ENCODE measurements at places on chromosomes 2 and 18.

GRCh38 chr2:24228470-24228869, 53.6 kb downstream of the FAM228A start:
- DNase-seq: no peak

DNA sequence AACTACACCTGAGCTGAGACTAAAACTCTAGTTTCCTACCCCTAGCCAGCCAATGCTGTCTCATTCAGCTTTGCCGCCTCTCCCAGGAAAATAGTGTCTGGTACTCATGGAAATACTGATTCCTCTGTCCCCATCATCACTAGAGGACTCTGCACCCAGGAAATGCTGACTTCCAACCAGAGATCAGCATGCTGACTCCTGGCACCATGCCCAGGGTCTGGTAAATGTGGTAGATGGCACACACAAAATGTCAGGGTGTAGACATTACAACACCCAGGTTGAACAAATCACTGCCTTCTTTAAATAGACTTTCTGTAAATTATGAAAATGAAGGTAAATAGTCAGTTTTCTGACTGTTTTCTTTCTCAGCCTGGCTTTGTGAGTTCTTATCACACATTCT, 307.3 kb upstream of the CHAC2 start:
- peak; percentile 4 for DNase-seq

- no peak for DNase-seq
These were observed 29.2 kb upstream of the ZDBF2 start for GRCh38 chr2:206245265-206245672.

GRCh38 chr2:136863468-136863867, 98.1 kb downstream of the THSD7B start:
- no peak for DNase-seq

GRCh38 chr18:32674491-32674890, 98.3 kb downstream of the KLHL14 start:
- no peak for DNase-seq

DNA sequence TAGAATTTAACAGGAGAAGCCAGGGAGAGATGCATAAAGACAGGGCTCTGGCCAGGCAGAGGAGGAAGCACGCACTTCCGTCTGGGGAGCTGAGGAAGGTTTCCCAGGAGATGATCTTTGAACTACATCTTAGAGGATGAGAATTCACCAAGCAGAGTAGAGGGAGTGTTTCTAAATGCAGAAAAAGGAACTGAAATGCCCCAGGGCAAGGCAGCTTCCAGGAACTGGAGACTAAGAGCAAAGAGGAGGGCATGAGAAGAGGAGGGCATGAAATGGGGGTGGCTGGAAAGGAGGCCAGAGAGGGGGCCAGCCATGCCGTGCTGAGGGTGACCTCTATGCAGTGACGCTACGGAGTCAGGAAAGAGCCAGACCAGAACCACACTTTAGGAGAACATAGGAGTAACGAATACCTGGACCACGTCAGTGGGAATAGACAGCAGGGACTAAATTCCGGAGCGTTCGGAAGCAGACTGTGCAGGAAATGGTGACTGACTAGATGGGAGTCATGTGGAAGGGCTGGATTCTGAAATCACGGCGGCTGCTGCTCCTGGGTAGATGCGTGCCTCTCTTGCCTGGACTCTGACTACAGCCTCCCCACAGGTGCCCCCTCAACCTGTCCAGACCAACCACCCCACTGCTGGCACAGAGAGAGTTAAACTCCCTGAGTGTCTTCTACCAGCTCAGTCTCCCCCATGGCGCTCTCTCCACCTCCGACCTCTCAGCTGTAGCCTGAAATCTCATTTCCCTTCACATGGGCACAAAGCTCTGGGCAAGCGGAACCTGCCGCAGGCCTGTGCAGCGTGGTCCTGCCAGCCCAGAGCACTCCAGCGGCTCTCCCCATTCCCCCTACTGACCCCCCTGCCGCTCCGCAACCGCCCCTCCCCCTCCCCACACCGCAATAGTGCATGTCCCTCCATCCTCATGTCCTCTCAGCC, 87.0 kb upstream of the RTN4 start:
- DNase-seq: no peak

- DNase-seq: no peak
These were observed 26.8 kb downstream of the LAMA1 start for GRCh38 chr18:7090771-7091170.

DNA sequence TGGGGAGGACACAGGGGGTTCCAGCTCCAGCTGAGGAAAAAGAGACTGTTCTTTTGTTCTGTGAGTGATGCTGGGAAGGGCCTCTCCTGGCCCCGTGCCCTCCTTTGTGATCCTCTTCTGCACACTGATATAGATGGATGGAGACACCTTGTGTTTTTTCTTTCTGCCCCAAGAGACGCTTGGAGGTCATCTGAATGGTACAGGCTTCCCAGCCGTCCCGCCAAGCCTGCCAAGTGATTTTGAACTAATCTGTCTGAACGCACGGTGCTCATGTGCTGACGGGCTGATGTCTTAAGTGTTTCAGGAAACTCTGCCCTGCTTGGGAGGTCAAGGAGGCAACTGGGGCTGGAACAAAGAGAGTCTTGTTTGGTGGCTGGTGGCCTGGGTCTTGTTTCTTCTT, 57.5 kb downstream of the KIF5C start:
- no peak for DNase-seq

- no peak for DNase-seq
These were observed 534.8 kb upstream of the CDH7 start for GRCh38 chr18:65215865-65216466.

DNA sequence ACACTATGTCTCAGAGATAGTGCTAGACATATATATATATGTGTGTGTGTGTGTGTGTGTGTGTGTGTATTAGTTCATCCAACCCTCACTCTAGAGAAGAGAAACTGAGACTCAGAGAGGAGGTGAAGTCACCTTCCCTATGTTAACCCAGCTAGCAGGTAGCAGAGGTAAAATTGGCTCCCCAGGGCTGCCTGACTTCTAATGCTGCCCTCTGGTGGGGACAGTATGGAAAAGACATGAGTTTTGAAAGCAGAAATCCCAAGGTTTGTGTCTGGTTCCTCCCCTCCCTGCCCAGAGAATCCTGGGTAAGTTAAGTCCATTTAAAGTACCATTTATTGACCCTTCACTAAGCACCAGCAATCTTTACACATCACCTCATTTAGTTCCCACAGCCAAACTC, 137.7 kb downstream of the THNSL2 start:
- DNase-seq: peak; percentile 18

DNA sequence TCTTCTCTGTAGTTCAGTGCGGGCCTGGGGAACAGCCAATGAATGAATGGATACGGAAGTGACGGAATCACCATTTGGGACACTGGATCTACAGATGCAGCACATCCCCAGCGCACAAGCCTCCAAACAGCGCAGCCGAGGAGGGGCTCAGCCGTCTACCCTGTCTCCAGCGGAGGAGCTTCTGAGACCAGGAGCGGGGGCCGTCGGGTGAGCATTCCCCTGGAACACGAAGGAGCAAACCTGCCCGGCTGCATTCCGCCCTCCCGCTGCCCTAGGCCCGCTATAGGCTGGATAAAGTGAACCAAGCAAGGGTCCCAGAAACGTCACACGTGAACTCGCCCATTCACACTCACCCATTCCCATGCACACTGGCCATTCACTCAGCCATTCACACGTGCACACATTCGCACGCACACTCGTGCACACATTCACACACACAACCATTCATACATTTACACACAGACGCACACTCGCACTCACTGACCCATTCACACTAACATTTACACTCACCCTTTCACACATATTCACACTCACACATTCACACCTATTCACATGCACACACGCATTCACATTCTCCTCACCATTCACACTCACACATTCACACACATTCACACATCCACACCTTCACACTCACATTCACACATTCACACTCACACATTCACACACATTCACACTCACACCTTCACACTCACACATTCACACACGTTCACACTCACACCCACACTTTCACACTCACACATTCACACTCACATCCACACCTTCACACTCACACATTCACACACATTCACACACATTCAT, 63.4 kb downstream of the BIN1 start:
- no peak for DNase-seq

DNA sequence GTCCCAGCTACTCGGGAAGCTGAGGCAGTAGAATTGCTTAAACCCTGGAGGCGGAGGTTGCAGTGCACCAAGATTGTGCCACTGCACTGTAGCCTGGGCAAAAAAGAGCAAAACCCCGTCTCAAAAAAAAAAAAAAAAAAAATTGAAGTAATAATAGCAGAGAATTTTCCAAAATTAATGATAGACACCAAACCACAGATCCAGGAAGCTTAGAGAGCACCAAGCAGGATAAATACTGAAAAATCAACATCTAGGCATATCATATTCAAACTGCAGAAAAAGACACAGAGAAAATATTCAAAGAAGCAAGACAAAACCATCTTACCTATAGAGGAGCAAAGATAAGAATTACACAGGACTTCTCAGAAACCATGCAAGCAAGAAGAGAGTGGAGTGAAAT, 33.5 kb downstream of the BUB1 start:
- no peak for DNase-seq

DNA sequence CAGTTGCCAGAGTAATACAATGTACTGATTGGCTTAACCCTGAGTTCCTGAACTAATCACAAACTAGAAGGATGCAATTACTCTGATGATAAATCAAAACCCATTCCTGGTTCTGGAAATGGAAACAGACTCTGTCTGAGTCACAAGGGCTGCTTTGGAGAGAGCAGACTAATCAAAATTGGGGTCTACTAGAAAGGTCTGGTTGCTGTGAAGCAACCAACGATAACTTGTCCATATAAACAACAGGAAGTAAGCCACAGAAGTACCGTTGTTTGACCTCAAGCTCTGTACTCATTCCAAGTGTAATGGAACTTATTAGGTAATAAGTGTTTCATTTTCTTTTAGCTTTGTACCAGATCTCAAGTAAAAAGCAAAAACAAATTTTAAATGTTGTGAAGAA, 49.7 kb downstream of the RASGRP3 start:
- DNase-seq: no peak

DNA sequence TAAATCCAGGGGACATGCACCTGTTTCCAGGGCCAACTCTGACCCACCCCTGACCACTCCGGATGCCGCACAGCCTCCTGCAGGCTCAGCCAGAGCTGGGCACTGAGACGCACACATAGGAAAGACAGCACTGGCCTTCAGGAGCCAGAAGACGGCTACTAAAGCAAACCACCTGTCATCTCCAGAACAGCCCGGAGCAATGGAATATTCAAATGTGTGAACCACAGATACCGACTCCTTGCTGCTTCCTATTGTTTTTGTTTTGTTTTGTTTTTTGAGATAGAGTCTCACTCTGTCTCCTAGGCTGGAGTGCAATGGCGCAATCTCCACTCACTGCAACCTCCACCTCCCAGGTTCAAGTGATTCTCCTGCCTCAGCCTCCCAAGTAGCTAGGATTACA, 94.0 kb downstream of the LAMA1 start:
- DNase-seq: no peak

GRCh38 chr2:134581877-134582546, 136.8 kb downstream of the TMEM163 start:
- DNase-seq: no peak

- DNase-seq: no peak
These were observed 33.3 kb downstream of the NIF3L1 start for GRCh38 chr2:200922439-200922838.

DNA sequence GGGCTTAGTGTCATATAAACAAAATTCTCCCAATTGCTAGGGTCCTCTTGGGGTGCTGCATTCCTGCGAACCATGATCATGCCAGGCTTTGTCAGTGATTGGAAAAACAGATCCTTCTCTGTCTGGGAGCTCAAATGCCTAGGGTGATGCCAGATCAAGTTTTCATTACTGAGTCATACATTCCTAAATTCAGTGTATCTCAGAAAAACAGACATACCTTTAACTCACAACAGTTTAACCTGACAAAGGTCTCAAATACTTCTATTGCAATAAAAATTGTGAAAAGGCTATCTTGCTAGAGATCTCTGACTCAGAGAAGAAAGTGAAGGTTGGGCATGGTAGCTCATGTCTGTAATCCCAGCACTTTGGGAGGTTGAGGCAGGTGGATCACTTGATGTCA, 86.9 kb downstream of the SH3YL1 start:
- DNase-seq: no peak

DNA sequence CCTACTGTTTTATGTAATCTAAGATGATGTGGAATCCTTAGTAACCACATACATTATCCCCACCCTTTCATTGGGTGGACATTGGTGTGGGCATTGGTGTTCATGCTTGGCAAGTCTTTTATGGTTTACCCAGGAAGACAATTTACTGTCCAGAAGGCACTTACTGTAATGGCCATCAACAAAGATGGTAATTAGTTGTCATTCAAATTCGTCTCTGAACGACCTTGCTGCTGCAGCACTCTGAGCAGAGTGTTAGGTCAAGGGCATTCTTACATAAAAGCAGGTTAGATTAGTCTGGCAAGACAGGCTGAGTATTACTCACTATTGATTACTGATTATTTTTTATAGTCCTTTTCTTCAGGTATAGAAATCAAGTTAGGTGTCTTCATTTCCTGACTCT, 447.9 kb downstream of the XIRP2 start:
- DNase-seq: no peak

GRCh38 chr2:164896226-164896625, 54.6 kb upstream of the COBLL1 start:
- DNase-seq: no peak

GRCh38 chr2:63038034-63038433, 12.6 kb upstream of the OTX1 start:
- DNase-seq: no peak

GRCh38 chr2:7588295-7588694, 671.1 kb downstream of the RNF144A start:
- DNase-seq: no peak

- DNase-seq: no peak
These were observed 46.2 kb upstream of the ACVR1 start for GRCh38 chr2:157922336-157922735.

- DNase-seq: no peak
These were observed 84.5 kb downstream of the RAPH1 start for GRCh38 chr2:203450561-203450960.

GRCh38 chr2:69505710-69506109, 68.5 kb upstream of the NFU1 start:
- no peak for DNase-seq

DNA sequence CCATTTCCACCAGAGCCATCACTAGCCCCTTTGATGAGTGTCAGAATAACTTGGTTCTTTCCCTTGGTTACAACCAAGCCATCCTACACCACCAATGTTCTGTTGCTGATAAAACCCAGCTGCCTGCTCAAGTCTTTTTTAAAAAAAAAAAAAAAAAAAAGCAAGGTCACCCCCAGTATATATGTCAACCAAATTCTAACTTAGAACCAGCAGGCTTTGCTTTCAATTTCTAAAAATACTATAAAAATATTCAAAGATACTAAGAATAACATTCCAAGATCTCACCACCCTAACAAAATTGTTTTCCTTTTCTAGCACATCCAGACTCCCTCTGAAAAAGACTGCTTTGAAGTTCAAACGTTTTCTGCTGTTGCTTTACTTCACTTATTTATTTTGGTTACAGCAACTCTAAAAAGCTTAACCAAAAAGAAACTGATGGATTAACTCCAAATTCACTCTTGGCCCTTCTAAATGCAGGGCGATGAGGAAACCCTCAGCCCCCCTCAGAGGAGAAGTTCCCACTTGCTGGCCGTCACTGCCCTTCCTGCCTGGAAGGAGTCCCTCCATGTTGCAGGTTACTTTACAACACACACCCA, 10.9 kb downstream of the UXS1 start:
- no peak for DNase-seq

GRCh38 chr18:75314117-75314516, 103.5 kb downstream of the TSHZ1 start:
- DNase-seq: no peak

GRCh38 chr2:109614715-109615636, 812 bp downstream of the SOWAHC start:
- peak; percentile 6 for DNase-seq
